ENCODE measurements at places on chromosomes 6 and 20.

GRCh38 chr6:90472716-90473115 lies 114.2 kb downstream of the MAP3K7 start:
- DNase-seq, result no peak

- no peak for DNase-seq
Observed at GRCh38 chr6:132264021-132264500, 137.2 kb downstream of the MOXD1 start.

- no peak for DNase-seq
Observed at GRCh38 chr6:125008261-125008703, 46.0 kb downstream of the RNF217 start.

DNA sequence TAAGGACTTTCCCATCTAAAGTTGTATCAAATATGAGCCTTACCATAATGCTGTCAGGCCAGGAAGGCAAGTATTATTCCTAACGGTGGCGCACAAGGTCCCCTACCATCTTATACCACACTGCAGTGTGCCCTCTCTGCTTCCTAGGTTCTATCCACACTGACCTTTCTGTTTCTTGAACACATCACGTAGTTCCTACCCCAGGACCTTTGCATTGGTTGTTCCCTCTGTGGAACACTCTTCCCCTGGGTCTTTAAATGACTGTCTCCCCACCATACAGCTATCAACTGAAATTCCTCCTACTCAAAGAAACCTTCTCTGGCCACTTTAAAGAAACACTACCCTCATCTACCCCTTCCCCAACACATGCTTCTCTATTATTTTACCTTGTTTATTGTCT lies 104.5 kb upstream of the SPACA1 start:
- DNase-seq, result no peak

GRCh38 chr6:25346064-25346463 lies 66.9 kb downstream of the CARMIL1 start:
- no peak for DNase-seq

DNA sequence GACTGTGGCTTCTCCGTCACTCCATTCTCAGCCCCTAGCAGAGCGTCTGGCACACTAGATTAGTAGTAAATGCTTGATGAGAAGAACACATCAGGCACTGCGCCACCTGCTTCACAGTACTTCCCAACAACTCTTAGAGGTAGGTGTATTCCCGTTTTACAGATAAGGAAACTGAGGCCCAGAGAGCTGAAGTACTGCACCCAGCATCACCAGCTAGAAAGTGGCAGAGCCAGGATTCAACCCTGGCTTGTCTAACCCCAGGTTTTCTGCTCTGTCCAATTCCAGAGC lies 3.5 kb downstream of the PRND start:
- DNase-seq, result no peak

GRCh38 chr20:56949318-56949717 lies 317.1 kb downstream of the BMP7 start:
- DNase-seq, result no peak

GRCh38 chr6:144476286-144476685 lies 191.2 kb downstream of the UTRN start:
- DNase-seq, result no peak

GRCh38 chr6:97198046-97198565 lies 84.9 kb downstream of the MMS22L start:
- no peak for DNase-seq

DNA sequence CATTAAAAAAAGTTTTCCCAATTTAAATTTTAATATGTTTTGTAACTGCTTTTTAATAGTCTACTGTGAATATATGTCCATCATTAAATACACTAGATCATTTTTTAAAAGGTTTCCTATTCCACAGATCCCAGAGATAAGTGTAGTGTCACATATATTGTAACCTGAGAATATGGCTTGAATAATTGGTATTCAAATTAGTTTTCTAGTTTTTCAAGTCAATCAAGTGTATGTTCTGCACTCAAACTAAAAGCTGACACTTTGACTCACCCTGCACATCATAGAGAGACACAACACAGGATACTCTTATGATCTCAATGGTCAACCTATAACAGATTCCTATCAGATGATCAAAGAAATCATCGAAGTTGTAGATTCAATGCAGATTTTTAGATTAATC lies 49.1 kb downstream of the ZHX3 start:
- no peak for DNase-seq

DNA sequence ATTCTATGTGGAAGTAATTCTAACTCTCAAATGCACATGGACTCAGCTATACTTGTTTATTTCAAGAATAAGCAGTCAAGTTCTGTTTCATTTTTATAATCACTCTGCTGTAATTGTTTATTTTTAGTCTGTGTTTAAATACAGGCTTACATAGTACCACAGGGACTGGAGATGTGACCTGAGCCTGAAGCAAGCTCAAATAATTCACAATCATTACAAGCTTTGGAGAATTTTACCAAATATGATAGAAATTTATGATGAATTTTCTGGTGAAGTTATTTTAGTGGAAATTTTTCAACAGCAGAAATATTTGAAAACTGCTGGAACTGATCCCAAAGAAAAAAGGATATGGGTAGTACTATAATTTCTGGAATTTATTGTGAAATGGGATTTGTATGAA lies 41.6 kb upstream of the DSE start:
- no peak for DNase-seq

- DNase-seq, result no peak
Observed at GRCh38 chr20:19944772-19945459, 72.2 kb upstream of the NAA20 start.

DNA sequence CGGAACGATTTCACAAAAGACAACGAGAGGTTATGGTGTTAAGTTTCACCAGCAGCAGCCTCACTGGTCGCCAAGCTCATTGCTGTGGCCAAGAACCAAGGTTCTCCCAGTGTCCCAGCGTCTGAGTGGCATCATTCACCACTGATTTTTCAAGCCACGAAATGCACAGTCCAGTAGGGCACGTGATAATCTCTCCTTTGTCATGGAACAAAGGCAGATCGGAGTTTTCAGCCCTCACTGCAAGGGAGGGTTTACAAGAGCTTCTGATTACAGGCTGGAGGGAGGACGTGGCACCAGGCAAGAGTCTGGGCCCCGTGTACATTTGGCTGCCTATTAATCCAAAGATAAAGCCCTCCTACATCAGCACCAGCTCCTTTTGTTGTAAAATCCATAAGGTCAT lies 2.0 kb downstream of the CD24 start:
- DNase-seq, result no peak

DNA sequence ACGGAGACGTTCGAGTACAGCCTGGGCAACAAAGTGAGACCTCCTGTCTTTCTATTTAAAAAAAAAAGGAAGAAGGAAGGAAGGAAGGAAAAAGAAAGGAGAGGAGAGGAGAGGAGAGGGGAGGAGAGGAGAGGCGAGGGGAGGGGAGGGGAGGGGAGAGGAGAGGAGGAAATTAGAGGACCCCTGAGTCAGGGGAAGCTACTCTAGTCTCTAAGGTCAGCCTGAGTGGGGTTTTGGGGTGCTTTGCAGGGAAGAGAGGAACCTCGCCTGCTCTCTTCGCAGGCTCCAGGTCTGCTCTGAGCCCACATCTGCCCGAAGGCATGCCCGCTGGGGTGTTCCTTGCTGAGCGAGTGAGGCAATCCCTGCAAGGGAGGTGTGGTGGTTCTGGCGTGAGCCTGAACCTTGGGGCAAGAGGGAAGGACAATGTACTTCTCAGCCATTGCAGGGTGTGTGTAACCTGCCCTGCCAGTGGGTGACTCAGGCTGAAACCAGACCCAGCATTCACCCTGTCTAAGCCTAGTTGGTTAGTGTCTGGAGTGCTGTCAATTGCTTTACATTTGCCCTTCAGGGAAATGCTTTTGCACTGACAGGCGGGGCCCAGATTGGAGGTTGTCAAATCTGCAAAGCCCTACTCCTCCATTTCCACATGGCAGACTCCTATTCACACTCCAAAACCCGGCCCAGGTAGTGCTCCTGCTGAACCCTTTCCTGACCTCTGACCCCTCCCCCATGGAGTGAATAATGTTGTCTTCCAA lies 15.3 kb upstream of the MMP9 start:
- no peak for DNase-seq

DNA sequence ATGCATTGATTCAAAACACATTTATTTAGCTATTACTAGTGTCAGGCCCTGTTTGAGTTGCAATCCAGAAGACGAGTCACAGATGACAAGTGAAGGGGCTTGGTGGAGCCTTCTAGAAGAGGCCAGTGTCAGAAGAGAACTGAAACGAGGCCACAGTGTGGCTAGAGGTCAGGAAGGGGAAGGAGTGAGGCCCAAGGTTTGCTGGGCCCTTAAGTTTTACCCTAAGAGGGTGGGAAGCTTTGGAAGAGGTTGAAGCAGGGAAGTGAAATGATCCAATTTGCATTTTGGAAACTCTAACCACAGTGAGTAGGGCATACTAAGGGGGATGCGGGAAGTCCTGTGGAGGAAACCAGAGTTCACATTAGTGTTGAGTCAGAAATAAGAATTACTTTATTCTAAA lies 25.0 kb downstream of the TTK start:
- DNase-seq, result no peak

GRCh38 chr6:169020821-169021220 lies 232.8 kb downstream of the THBS2 start:
- DNase-seq, result no peak

DNA sequence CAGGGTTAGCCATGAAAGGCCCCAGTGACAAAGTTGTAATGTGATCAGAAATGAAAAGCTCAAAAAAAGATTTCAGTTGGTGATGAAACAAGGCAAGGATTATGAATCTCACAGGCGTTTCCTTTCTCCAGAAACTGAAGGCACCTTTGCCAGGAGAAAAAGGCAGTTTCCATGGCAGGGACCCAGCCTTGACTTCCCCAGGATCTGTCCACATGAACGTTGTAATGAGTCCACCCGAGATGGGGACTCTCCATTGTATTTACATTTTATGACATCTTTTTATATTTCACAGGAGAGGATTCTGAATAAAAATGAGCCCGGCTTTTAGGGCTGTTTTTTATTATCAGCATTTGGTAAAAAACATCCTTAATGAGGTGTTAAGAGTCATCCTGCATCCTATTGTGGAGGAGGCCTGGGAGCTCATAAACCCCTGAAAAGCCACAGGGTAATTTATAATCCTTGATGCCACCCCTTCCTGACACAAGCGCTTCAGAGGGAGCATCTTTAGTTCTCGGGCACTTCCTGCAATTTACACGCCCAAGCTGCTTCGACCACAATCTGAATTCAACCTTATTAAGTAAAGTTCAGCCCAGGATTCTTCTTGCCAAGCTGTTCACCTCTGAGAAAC lies 74.1 kb upstream of the SALL4 start:
- no peak for DNase-seq

GRCh38 chr6:57064809-57065208 lies 18.3 kb downstream of the KIAA1586 start:
- DNase-seq, result no peak

DNA sequence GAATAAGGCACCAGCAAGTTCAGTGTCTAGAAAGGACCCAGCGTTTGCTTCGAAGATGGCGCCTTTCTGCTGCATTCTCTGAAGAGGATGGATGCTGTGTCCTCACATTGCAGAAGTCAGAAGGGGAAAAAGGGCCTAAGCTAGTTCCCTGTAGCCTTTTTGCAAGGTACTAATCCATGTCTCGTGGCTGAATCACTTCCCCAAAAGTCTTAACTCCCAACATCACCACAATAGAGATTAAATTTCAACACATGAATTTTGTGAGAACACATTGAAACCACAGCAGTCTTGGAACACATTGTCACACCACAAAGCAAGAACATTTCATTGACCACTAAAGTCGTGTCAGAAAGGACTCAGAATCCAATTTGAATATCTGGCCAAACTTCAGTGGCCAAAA lies 42.1 kb downstream of the KLHL31 start:
- DNase-seq, result no peak

GRCh38 chr6:153058291-153058690 lies 55.8 kb upstream of the MTRF1L start:
- no peak for DNase-seq

GRCh38 chr20:41050361-41051008 lies 21.9 kb downstream of the TOP1 start:
- no peak for DNase-seq

- DNase-seq, result no peak
Observed at GRCh38 chr6:158373214-158373613, 60.9 kb downstream of the TULP4 start.

- no peak for DNase-seq
Observed at GRCh38 chr6:105573138-105573537, 170.3 kb upstream of the PREP start.

Measured in caudate nucleus (tissue), 63 donors.